ENCODE measurements at places on chromosomes 6 and 20. TPM values are rescaled to one million over a fixed set of nuclear protein-coding genes. Genes with fewer than 3 reads are reported as not detected.

Gene TAF4
- 6.6 TPM for total RNA-seq

Gene TMEM217
- total RNA-seq, result 0.78 TPM

Gene TLDC2
- total RNA-seq, result not detected

Gene APOBEC2
- total RNA-seq, result not detected

Gene ANKEF1
- total RNA-seq, result 9.7 TPM

Gene RAET1L
- total RNA-seq, result not detected

DNA sequence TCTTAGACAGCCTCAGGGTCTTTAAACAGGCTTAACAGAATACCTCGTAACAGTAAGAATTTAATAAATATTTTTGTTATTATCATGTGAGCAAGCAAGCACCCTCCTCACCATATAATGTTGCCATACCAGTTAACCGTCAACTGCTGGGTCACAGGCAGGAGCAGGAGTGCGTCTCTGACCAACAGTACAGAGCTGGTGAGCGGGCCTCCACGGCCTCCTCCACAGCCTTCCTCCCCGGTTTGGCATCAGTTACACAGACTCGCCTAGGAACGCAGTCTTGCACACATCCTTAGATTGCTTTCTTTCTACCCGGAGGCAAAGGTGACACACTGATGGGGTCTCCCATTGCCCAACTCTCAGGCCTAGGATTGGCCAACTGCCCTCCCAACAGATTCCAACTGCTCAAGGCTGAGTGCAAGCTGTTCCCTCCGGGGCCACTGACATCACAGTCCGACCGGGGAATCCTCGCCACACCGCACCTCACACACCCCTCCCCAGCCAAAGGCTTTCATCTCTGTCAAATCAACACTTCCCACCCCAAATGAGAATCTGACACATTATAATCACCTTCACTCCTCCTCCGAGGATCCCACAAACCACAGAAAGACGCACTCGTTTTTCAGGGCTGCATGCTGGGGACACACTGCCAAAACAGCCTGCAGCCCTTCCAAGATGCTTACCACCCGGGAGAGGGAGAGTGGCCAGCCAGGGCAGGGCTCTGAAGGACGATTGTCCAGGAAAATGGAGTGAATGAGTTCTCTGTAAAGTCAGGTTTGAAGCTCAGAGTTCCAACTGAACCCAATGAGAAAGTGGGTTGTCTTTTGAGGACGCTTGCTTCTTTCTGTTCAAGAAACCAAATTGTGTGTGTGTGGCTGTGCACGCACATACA is 63.2 kb downstream of the PDE10A start:
- no peak for DNase-seq

DNA sequence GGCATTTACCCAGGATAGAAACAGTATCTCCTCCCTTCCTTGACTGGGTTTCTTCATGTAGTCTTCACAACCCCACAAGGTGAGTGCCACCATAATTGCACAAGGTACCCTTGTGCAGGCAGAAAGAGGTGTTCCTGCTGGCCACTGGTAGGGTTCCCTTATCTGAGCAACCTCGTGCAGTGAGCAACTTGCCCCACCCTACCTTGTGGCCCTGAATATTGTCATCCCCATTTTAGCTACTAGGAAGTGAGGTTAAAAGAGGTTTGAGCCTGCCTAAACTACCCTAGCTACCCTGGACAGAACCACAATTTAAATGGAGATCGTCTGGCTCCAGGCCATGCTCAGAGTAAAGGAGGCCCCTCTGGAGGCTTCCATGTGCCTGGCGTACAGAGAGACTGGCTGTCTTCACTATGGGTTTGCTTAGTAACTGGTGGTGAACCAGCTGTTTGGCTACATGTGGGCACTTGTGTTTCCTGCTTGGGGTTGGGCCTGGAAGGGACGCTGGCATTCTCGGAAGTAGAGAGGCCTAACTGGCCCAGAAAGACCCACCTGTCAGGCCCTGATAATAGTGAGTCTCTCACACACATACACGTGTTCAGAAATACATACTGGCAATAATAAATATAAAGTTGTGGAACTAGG is 148.8 kb downstream of the LRFN2 start:
- DNase-seq, result no peak

DNA sequence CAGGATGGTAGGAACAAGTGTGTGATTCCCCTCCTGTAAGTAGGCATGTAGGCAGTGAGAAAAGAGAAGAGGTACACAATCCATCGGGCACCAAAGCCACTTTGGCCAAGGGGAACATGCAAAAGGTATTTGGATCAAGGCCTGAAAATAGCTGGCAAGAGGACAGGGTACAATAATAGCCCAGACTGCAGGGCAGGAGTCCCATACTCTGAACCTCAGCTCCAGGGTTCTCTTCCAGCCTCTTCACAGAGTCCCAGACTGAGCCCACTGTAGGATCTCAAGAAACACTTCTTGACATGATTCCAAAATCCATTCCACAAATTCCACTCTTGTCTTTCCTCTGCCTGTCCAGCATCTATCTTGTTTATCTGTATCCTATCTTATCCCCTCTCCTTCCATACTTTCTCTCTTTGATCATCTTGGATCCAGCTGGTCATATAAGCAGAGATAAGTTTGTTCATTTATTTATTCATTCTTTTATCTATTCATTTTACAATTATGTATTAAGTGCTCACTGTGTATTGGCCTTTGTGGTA is 19.7 kb downstream of the ACSS2 start:
- DNase-seq, result peak; percentile 13

DNA sequence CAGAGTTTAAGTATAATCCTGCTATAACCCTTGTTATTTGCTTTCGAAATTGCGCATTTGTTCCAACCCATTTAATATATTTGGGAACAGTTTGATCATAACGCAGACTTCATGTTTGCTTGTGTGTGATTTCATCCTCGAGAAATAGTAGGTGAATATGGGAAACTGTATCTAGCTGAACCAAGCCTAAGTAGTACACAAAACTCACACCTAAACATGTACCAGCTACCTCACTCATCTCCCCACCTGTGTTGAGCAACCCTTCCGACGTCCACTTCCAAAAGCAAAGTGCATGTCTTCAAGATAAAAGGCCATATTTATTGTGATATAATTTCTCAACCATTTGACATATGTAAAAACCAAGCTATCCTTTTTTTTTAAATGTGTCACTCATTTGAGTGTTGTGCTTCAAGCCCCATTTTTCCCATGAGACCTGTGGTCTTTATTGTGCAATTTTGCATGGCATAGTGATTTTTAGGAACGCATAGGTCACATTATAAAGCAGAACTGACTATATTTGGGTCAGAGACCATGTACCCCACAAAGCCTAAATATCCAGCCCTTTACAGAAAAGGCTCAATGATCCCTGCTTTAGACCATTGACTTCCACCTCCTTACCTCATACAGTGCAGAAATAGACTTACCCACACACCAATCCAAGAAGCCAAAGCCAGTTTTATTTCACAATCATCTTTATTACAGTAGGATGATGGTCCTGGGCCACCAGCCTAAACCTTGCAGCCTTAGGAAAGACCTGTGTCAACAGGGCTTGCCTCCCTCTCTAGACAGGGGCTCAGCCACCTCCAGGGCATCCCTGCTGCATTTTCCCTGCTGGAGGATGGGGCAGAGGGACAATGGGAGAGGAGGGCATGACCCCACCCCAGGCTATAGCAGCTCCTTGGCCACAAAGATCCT is 7.1 kb downstream of the CCND3 start:
- DNase-seq, result no peak

DNA sequence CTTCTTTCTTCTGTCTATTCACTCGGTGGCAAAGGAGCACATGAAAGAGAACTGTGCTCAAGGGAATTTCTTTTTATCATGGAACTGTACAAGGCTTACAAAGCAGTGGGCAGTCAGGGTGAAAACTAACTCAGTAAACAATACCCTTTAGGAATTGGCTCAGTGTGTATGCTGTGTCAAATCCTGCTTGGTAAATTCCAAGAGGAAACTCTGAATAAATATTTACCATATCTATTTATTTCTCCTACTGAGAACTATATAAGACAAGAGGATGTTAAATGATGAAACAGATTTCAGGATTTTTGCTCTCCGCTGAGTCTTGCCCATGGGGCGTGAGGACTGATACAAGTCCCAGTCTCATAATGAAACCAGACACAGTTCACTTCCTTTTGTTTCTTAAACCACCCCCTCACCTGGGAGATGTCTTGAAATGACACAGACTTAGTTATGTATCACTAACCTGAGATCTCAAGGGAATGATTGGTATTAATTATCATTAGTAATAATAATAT is 188.8 kb downstream of the BACH2 start:
- no peak for DNase-seq

DNA sequence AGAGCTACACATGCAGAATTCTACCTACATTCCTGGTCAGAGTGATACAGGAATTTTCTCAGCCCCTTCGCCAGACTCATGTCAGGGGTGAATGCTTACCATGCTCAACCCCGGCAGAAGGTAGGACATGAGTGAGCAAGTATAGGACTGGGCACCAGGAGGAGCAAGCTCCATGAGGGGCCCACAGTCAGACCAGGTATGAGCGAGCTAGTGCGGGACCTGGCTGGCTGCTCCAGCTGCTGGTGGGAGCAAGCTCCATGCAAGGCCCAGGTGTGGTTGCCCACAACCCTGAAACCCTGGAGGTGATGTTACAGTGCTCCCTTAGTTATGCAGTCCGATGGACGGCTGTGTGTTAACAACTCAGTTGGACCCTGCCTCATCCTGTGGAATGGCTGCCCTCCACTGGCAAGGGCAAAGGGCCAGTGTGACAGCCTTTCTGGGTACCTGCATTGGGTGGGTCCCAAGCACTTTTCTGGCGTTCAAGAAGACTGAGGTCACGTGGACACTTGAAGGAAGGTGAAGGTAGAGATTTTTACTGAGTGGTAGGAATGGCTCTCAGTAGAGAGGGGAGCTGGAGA is 503.5 kb upstream of the CITED2 start:
- DNase-seq, result no peak

DNA sequence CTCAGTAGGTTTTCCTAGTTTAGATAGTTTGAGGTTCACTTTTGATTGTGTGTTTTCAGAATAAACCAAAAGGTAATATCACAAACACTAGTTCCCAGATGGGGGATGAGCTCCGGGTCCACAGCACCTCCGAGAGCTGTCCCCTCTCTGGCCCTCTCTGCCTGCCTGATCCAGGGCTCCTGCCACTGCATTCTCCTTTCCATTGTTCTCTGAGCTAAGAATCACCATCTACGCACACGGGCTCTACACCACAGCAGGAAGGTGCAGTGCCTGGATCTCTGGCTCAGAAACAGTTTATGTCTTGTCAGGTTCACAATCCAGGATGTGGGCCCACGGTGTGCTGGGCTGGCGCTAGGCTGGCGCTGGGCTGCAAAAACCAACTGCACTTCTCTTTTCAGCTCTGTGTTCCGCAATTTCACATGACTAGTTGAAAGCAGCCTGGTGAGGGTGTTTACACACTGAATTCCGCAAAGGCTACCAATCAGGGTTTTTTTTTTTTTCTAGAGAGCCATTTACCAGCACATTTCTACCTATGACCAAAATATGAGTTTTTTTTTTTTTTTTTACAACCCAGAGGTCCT is 167.5 kb downstream of the SOD2 start:
- no peak for DNase-seq

DNA sequence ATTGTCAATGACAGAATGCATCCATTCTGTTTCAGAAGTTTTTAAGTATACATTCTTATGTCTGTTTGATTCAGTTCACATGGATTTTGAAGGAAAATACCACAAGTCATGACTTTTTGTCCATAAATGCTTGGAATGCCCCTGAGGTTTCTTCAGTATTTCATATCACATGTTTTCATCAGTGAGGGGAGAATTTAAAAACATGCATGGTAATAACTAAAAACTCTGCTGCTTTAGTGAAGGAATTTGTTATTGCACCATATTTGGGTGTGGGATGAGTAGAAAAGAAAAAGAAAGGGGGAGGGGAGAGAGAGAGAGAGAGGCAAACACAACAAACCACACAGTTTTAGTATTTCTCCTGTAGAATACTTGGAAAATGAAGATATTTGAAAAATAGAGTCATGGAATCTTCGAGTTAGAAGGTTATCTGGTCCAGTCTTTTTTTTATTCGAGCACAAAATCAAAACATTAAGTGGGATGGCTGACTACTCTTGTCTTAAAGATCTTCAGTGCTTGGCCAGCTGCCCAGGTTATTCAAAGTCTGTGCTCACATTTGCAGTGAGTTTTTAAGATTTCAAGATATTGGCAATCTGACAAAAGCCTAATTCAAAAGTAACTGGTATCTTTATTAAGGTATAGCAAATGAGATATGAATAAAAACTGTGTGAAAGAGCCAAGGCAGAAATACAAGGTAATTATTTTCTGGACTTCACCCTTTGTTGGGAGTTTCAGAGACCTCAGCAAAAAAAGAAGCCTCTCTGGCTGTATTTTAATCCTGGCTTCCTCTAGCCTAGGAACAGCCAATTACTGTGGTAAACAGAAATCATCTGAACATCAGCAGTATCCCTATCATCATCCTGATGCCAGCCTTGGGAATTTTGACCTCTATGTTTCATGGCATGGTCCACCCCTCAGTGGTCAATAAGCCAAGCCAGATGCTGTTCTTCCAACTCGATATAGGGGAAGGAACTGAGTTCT is 687.9 kb upstream of the CITED2 start:
- DNase-seq, result peak; percentile 92

DNA sequence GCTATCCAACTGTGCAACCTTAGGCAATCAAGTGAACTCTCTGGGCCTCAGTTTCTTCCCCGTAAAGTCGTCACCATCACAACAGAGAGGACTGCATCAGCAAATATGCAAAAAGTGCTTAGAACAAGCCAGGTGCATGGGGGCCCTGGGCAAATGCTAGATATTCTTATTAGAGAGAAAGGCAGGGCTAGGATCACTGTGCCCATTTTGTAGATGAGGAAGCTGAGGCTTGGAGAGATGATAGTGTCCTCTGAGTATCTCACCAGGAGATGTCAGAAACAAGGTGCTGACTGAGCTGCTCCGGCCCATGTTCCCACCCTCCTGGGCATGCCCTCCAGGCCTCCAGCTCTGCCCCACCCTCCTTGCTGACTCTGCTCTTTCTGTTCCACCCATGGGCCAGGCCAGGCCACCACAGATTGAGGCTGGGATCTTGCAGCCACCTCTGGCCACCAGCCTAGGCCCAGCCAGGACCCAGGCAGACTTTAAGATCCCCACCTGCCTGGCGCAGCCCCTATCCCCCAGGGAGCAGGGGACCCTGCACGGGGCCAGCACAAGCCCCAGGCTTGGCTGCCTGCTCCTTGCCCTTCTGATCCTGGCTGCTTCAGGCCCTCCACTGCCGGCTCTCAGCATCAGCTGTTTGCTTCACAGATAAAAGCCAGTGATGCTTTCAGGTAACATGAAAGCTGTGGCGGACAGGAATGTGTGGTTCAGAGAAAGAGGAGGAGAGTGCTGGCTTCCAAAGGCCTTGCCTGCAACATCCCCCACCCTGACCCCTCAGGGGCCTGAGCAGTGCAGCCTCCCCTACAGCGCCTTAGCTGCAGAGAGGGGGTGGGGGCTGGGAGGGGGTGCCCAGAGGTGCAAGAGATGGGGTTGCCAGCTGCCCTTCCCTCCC is 47.6 kb downstream of the GRM4 start:
- no peak for DNase-seq

GRCh38 chr6:17022604-17023003 is 79.2 kb upstream of the STMND1 start:
- no peak for DNase-seq

- DNase-seq, result no peak
Measured at GRCh38 chr6:130964289-130964688, 98.8 kb downstream of the EPB41L2 start.

GRCh38 chr6:146850238-146850896 is 251.6 kb downstream of the ADGB start:
- peak; percentile 80 for DNase-seq

All from RPMI7951 (cell line).